ENCODE measurements at places on chromosomes 7 and 10.

GRCh38 chr10:43944381-43945093 is 295.9 kb upstream of the ZNF32 start:
- DNase-seq = no peak

- no peak for DNase-seq
These were observed 3.5 kb downstream of the FGFR2 start for GRCh38 chr10:121594623-121595350.

- DNase-seq = no peak
These were observed 4.4 kb downstream of the SPOCK2 start for GRCh38 chr10:72083790-72084459.

DNA sequence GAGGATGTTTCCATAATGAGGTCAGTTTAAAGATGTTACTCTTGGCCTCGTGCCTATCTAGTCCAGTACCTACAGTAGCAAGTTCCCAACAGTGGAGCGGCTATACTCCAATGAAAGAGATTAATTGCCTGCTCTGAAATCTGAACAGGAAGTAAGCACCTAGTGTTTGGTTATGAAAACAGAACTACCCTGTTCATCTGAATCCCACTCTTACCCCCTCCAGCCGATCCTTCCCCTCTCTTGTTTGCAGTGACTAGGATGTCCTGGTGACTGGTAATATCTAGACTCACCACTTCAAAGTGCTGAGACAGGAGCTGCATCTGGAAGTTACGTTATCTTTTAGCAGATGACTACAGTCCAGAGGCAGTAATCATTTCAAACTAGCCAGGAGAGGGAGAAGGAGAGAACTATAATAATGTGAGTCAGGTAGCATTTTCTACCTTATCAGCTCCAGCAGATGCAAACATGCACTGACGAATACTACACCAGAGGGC is 666.7 kb upstream of the NRP1 start:
- DNase-seq = no peak

GRCh38 chr7:80612880-80613279 is 25.6 kb upstream of the CD36 start:
- no peak for DNase-seq

GRCh38 chr7:20696002-20696605 is 80.6 kb downstream of the ABCB5 start:
- DNase-seq = no peak

GRCh38 chr7:116570306-116570705 is 45.5 kb downstream of the CAV1 start:
- DNase-seq = no peak

- no peak for DNase-seq
These were observed 346.5 kb upstream of the CACNA2D1 start for GRCh38 chr7:82789883-82790609.

- DNase-seq = no peak
These were observed 7.7 kb upstream of the GUSB start for GRCh38 chr7:65989694-65990080.

DNA sequence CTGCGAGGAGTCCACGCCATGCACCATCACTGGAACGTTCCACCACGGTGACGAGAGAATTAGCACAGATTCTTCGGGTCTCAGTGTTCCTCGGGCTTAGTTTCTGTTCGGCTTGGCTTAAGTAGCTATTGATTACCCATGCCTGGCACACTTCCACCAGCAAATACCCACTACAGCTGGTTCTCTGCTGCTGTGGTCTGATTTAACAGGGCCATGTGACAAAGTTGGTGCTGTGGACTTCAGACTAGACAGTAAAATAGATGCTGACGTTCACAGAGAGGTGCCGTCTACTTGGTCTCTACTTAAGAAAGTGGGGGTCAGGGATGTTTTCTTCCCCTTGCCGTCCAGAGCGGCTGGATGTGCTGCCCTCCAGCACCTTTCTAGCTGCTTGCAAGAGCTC is 11.6 kb downstream of the GNA12 start:
- DNase-seq = no peak

GRCh38 chr10:126013489-126014281 is 117.3 kb downstream of the FANK1 start:
- DNase-seq = no peak

GRCh38 chr10:43251419-43252165 is 15.3 kb downstream of the RASGEF1A start:
- DNase-seq = no peak

- DNase-seq = no peak
These were observed 90.8 kb upstream of the NRG3 start for GRCh38 chr10:81784111-81784597.

GRCh38 chr7:42151309-42151708 is 85.7 kb downstream of the GLI3 start:
- DNase-seq = no peak

DNA sequence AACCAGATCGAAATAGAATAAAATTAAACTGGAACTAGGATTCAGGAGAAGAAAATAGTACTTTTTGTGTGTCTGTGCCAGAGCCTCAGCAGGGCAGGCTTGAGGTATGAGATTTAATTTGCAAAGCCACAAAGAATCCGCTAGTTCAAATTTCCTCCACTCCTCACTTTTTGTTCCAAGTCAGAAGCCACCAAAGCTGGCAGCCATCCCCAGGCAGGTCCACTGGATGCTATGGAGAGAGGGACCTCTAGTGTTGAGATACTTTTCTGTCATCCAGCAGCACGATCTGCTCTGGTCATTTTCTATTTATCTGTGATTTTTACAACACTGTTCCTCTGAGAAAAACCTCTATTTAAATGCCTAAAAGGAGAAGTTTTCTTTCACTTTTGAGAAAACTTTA is 147.9 kb upstream of the FRMD4A start:
- peak; percentile 82 for DNase-seq

DNA sequence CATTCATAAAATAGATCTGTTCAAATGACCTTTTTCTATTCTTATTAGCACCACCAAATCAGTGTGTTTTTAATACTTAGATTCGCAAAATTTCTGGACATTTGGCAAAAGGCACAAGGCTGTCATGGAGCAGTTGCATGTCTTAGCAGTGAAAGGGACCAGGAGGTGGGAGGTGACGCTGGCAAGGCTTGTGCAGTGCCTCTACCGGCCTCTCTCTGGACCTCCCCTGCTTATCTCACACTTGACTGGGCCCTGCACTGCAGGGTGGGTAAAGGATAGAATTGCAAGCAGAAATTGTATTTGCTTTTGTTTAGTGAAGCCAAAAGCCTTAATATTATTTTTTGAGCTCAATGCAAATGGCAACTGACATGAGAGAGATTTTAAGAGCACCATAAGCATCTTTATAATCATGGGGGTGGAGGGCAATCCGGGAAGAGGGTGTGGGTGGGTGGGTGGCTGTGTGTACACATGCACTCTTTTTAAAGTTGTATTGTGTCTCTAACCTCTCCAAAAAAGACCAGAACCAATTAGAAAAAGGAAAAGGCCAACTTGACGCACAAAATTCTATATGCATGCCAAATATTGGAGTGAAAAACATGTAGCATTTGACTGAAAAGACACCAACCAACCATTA is 106.3 kb downstream of the WNT2 start:
- DNase-seq = no peak

DNA sequence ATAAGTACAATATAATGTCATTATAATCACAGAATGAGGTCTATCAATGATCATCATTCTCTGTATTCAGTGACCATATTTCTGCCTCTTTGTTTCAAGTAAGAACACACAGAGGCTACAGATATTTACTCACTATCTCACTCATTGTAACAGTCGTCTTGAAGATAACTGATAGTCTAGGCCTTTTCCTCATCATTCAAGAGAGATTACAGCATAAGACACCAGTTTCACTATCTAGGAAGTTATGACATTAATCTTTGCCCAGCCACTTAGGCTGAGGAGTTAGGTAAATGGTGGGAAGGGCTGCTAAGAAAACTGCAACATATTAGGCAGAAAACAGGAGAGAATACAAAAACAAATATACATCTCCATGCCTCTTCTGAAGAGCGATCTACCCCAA is 125.3 kb downstream of the CHCHD3 start:
- no peak for DNase-seq

DNA sequence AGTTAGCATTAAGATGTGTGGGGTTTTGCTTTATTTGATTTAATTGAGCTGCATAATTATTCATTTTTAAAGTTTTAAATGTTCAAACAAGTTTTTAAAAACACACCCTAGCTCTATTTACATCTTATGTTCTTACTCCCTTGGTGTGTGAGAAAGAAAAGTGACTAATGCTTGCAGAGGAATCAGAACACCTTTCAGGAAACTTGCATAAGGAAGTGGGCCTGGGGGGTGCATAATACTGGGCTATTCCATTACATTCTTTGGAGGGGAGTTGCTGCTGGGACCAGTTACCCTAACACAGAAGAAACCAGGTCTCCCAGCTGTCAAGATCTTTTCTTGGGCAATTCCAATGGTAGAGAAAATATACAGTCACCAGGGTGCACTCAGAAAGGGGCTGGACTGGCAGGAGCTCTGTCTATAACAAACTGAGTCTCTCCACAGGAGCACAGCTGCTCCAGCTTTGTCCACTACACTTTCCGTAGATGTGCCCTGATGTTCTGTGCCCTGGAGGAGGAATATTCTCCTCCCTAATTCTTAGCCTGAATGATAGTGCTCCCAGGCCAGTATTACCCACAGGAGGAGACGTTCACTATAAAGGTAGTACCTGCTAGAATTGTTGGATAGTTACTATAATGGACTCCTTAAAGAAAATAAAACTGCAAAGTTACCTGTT is 304.2 kb downstream of the CDC14C start:
- no peak for DNase-seq

DNA sequence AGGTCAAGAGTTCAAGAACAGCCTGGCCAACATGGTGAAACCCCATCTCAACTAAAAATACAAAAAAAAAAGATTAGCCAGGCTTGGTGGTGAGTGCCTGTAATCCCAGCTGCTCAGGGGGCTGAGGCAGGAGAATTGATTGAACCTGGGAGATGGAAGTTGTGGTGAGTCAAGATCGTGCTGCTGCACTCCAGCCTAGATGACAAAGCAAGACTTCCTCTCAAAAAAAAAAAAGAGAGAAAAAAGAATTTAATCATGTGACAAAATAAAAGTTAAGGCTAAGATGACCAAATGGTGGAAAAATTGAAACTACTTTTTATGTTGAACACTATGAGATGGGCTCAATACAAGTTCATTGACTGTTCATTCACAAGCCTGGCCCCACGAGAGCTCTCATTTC is 141.1 kb upstream of the WDR11 start:
- no peak for DNase-seq

GRCh38 chr7:125098377-125098970 is 168.8 kb upstream of the POT1 start:
- DNase-seq = no peak

GRCh38 chr10:104253106-104253505 is 1.6 kb upstream of the GSTO1 start:
- no peak for DNase-seq

DNA sequence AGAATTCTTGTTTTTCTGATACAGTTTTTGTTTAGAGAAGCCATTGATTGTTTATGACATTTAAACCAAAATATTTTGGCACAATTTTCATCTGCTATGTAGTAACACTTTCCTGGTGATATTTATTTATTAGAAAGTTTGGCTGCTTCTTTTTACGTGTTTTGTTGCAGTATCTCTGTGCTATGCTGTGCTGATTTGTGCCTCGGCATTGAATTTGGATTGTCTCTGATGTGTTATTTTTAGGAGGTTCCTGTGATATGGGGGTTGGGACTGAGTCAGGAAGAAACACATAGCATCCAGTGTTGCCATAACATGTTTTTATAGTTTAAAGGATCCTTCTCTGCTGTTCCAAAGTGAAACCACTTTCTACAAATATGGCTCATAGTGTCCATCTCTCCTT is 1197.7 kb upstream of the LRRN3 start:
- DNase-seq = no peak

DNA sequence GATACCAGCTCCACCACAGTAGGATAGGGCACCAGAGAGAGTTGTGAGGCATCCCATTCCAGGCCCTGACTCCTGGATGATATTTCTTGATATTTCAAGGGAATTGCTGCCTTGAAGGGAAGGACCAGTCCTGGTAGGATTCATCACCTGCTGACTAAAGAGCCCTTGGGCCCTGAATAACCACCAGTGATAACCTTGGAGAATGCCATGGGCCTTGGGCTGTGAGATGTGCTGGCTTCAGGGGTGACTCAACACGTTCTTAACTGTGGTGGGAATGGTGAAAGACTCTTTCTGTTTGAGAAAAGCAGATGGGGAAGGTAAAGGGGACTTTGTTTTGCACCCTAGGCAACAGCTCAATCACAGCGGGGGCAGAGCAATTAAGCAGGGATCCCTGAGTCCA is 21.4 kb upstream of the ASZ1 start:
- no peak for DNase-seq

DNA sequence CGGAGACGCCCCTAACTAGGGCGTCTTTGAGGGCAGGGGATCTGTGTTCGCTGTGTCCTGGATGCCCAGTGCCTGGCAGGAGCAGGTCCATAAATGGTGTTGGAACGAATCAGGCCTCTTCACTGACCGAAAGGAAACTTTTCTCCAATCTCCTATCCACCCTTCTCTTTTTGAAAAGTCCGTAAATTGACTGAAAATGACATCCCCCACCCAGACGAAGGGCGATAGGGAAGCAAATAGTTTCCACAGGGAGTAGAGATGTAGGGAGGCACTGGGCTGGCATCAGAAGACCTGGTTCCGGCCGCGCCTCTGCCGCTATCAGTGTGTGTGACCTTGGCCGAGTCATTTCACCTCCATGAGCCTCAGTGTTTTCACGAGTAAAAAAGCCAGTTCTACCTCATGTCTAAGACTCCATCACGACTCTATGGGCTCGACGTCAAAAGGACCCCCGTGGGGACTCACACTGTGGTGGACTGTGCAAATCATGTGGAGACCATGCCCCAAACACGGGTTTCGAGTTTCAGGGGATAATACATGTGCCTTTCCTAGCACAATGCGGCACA is 497 bp upstream of the RAB11FIP2 start:
- no peak for DNase-seq

DNA sequence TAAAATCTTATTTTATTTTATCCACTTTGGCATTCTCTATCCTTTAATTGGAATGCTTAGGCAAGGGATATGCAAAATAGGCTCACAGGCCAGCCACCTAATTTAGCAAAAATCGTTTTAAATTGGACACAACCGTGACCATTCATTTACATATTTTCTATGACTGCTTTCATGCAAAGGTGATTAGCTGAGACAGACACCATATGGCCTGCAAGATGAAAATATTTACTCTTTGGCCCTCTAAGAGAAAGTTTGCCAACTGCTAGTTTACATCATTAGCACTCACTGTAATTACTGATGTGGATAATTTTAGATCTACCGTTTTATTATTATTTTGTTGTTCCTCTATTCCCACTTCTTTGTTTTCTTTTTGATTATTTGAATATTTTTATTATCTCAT is 375.5 kb upstream of the LRRTM3 start:
- no peak for DNase-seq

GRCh38 chr10:4781955-4782354 is 44.1 kb upstream of the AKR1E2 start:
- DNase-seq = no peak

GRCh38 chr10:87684001-87684638 is 24.4 kb downstream of the PAPSS2 start:
- DNase-seq = no peak

- DNase-seq = no peak
These were observed 195.5 kb upstream of the HPS1 start for GRCh38 chr10:98642281-98642680.

Data from T47D (cell line).